ENCODE measurements at places on chromosomes 5 and 9.

DNA sequence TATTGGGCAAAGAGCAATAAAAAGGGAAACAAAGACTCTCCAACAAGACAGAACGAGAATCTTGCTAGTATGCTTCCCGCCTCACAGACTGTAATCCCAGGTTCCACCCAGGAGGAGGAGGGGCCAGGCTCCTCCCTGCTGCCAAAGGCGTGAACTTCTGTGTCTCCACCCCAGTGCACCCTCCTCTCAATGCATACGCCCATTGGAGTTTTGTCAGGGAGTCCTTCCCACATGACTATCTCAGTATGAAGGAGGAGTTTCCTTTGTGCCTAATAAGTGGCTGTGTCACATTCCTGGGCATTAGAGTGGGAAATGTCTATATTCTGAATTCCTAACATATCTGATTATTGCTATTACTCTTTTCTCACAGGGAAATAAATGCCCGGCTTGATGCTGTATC lies 106.4 kb upstream of the DHFR start:
- no peak for DNase-seq

GRCh38 chr9:79577969-79578723 lies 6.4 kb downstream of the TLE4 start:
- DNase-seq = no peak

GRCh38 chr9:107275530-107275929 lies 7.5 kb upstream of the RAD23B start:
- DNase-seq = no peak

DNA sequence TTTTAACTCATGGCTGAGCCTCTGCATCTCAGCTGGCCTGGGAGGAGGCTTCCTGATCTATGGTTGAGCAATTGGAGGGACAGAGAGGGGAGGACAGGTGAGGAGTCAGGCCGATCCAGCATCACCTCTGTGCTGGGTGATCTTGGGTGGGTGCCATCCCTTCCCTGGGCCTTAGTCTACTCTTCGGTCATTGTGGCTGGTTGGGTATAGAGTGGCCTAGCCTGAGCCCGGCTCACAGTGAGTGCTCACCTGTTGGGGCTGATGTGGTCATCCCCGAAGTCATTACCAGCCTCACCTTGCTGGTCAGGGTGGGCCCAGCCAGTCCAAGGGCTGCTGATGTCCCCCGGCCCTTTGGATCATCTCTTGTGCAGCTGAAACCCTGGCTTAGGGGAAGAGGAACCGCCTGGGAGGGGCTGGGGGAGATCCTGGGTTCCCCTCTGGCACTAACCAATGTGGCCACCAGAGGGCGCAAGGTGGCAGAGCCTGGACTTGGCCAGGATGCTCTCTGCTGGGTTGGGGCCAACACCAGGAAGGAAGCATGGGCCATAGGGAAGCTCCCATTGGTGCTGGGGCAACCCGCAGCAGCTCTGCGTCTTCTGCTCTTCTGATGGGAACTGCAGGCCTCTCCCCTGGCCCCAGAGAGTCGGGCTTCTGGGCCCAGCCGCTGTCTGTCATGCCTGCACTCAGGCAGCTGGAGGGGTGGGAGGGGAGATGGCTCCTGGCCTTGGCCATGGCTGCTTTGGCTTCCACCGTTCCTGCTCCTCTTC lies 17.3 kb upstream of the ODF2 start:
- DNase-seq = no peak

DNA sequence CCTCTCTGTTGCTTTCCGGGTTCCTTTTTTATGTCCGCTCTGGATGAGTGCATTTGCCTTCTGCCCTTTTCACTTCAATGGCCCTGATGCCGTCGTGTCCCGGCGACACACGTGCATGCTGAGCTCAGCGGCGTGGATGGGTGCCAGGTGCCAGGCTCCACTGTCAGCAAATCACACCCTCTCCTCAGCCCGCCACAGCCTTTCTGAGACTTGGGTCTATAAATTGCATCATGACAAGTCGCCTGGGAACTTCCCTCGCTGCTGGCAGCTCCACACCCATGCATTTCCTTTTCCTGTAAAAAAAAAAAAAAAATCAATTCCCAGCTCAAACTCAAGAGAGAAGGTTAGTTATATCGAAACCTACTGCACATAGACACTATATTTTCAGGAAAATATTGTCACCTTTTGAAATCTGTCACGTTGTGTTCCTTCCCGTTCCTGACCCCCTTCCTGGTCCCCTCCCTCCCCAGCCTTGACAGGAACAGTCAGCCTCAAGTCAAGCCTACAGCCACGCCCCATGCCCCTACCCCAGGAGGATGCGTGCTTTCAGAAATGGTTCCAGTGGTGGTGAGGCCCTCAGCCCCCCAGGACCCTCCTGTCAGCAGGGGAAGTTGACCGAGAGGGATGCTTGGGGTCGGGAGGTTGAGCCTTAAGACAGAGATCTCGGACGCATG lies 110.3 kb upstream of the PTCH1 start:
- no peak for DNase-seq
